ENCODE measurements at places on chromosomes 5 and 9. TPM values are rescaled to one million over a fixed set of nuclear protein-coding genes. Genes with fewer than 3 reads are reported as not detected.

Gene ENDOG
- 82.5 TPM for total RNA-seq

Gene NTRK2
- total RNA-seq: not detected

Gene SPINK6
- total RNA-seq: not detected

Gene AGGF1
- total RNA-seq: 23.1 TPM

Gene SLC6A19
- not detected for total RNA-seq

Gene FYB1
- total RNA-seq: 1.4 TPM

Gene PITX1
- 87.6 TPM for total RNA-seq

Gene PCDHGA6
- total RNA-seq: under 0.01 TPM

Gene SOX30
- not detected for total RNA-seq

Gene IL9
- not detected for total RNA-seq

Gene NEUROG1
- total RNA-seq: not detected

Gene TIGD6
- total RNA-seq: 5.8 TPM

Gene CNTNAP3B
- 9.8 TPM for total RNA-seq

Gene CRHBP
- 0.24 TPM for total RNA-seq

Gene EPB41L4B
- total RNA-seq: 31.5 TPM

Gene C9
- not detected for total RNA-seq

Gene FLT4
- total RNA-seq: 0.96 TPM

Gene NR2F1-AS1
- under 0.01 TPM for total RNA-seq

Gene FBXW5
- total RNA-seq: 168 TPM

Gene SKIC3
- 88.9 TPM for total RNA-seq

Gene EGFL7
- total RNA-seq: 23.9 TPM

Gene DUSP1
- total RNA-seq: 157 TPM

Gene FAM78A
- total RNA-seq: not detected

Gene PPP2R2B
- 0.64 TPM for total RNA-seq

Gene PCDHGA12
- total RNA-seq: 3.9 TPM

Gene IFNA21
- not detected for total RNA-seq

Gene SPAG8
- total RNA-seq: not detected

Gene TGFBI
- 533 TPM for total RNA-seq

Gene SMIM33
- not detected for total RNA-seq

Gene SLC24A2
- total RNA-seq: not detected

Gene LHX6
- under 0.01 TPM for total RNA-seq

Gene POLR3G
- 7.0 TPM for total RNA-seq

Gene ECSCR
- not detected for total RNA-seq

Gene SIL1
- 70.8 TPM for total RNA-seq

Gene TOPORS
- 27.3 TPM for total RNA-seq

Gene PDE6A
- total RNA-seq: under 0.01 TPM

Gene DND1
- total RNA-seq: not detected

Gene HSPA4
- total RNA-seq: 145 TPM

Gene SPINK1
- 3.6 TPM for total RNA-seq

Gene CCL21
- total RNA-seq: not detected

Gene LCN1
- total RNA-seq: not detected

Gene GARNL3
- 6.5 TPM for total RNA-seq

Gene PCDHA1
- not detected for total RNA-seq

Data from tracheal epithelial cell (primary cell).